ENCODE measurements at places on chromosomes 3 and 15.

- ATAC-seq = no peak
Observed at GRCh38 chr3:4886448-4886847, 92.8 kb upstream of the BHLHE40 start.

DNA sequence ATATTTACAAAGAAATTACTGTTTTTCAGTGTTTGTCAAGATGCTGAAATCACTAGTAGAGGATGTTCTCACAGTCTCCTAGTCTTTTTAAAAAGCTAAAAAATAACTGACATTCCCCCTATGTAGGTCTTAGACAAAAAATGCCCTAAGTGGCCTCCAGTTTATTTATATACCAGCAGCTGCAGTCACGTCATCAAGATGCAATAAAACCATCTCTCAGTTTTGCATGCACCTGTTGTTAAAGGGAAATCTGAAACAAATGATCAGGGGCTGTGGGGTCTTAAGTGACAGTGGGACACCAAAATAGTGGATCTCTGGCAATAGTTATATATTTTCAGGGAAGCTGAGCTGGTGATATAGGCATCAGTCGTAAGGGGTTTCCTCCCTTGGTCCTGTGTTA is 146.5 kb upstream of the ARPP21 start:
- no peak for ATAC-seq

GRCh38 chr3:42786631-42787030 is 13.6 kb upstream of the CCDC13 start:
- ATAC-seq = no peak

GRCh38 chr3:72047221-72047871 is 262.4 kb upstream of the PROK2 start:
- no peak for ATAC-seq

- ATAC-seq = no peak
Observed at GRCh38 chr3:184558726-184559125, 2.9 kb upstream of the EPHB3 start.

GRCh38 chr3:189871418-189871817 is 240.2 kb downstream of the TP63 start:
- ATAC-seq = no peak

DNA sequence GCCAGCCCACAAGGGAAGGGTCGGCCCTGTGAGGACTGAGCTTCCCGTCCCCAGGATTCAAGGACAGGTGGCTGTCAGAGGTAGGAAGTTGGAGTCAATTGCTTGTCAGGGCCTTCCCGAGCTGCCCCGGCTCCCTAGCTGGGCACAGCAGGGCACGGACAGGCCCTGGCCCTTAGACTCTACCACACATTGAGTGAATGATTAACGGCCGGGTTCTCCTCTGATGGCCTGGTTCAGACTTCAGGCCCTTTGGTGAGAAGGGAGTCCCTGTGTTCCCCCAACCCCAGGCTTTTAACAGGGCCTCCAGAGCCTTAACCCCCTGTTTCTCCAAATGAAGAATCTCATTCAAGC is 16.4 kb upstream of the FGD5 start:
- no peak for ATAC-seq

DNA sequence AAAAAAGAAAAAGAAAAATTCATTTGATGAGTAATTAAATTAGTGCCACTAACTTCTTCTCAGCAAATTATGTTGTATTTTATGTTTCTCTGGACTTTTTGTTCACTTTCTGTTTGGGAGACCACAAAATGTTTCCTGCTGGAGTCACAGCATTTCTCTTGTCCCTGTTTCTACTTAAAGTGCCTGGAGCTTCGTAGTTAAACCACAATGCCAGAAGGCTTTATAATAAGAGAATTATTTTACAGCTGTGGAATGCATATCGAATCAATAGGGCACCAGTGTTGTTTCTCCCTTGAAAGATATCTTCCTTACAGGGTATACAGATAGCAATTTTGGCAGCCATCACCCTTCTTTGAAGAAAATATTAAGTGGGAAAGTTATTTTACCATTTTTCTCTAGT is 3.2 kb downstream of the DTWD1 start:
- ATAC-seq = no peak

DNA sequence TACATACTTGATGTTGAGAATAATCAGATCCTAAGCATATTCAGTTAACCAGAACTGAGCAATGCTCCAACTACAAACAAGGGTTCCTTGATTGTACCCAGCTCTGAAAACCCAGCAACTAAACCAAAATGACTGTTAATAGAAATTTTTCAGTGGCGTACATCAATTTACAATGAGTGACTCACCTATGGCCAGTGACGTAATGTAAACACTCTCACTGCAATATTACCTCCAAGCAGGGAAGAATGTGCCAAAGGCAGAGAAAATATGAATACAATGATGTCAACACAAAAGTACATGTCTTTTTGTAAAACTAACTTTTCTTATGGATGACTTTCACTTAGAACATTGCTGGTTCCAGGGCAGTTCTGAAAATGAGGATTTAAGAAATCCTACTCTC is 611.3 kb downstream of the EDEM1 start:
- ATAC-seq = no peak

GRCh38 chr15:72599855-72600464 is 54.5 kb upstream of the GOLGA6B start:
- no peak for ATAC-seq

GRCh38 chr15:93866948-93867347 is 364.4 kb upstream of the MCTP2 start:
- ATAC-seq = no peak

Measured in stimulated activated memory B cell treated with anti-CD40 and anti-IgM and Interleukin-4, amounts not matched to agents 10 μg/mL and 1 μg/mL and 100 μg/mL, for 72 hours (primary cell).